ENCODE measurements at places on chromosomes 12 and 14.

DNA sequence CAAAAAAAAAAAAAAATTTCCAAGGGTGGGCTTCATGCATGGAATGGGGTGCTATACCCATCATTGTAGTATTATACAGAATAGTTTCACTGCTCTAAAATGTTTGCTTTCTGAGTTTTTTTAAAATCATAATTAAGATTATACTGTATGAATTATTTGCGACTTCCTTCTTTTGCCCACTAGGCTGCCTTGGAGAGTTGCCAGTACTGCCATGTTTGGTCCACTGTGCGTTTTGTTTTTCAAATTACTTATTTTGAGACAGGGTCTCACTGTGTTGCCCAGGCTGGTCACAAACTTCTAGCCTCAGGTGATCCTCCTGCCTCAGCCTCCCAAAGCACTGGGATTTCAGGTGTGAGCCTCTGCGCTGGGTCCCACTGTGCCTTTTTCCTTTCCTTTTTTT, 19.9 kb downstream of the PLBD2 start:
- no peak for DNase-seq

GRCh38 chr12:43028826-43029225, 439.3 kb upstream of the PRICKLE1 start:
- DNase-seq, result no peak

DNA sequence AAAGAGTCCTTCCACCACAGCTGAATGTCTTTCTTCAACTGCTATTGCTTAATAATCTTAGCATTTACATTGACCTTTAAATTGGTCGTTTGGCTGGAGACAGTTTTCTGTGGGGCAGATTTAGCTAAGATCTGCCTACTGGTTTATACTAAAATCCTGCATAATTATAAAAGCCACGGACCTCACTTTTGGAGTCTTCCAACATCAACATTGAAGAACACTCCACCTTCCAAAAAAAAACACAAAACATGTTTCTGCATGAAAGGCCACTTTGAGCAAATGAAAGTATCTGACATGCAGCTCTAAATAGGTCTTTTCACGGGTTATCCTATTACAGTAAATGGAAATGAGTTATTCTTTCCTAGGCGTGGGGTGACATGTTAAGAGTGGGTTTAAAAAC, 57.0 kb upstream of the KRR1 start:
- no peak for DNase-seq

- DNase-seq, result no peak
Measured at GRCh38 chr14:32932302-32932913, 6.3 kb upstream of the NPAS3 start.

- DNase-seq, result no peak
Measured at GRCh38 chr12:105834496-105834895, 304.3 kb downstream of the NUAK1 start.

GRCh38 chr12:31959701-31960391, 631 bp downstream of the RESF1 start:
- peak; percentile 73 for DNase-seq

DNA sequence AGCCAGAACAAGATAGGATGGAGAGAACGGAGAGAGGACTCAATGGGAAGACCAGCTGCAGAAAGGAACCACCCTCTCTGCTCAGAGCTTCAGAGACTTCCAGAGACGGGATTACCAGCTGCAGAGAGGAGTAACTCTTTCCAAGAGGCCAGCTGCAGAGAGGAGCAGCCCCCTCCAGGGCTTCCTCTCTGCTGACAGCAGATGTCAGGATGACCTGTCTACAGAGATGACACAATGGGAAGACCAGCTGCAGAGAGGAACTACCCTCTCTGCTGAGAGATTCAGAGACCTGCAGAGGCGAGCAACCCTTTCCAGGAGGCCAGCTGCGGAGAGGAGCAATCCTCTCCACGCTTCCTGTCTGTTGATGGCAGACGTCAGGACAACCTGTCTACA, 61.8 kb downstream of the KLRG1 start:
- no peak for DNase-seq

GRCh38 chr14:49303946-49304516, 282.1 kb downstream of the RPS29 start:
- DNase-seq, result peak; percentile 1
